ENCODE measurements at places on chromosomes 5 and 9. TPM values are rescaled to one million over a fixed set of nuclear protein-coding genes. Genes with fewer than 3 reads are reported as not detected.

Gene RASGEF1C
- not detected for total RNA-seq

Gene ARL14EPL
- total RNA-seq = under 0.01 TPM

Gene WWC1
- 0.44 TPM for total RNA-seq

Gene SLC23A1
- total RNA-seq = not detected

Gene NTMT1
- 22.4 TPM for total RNA-seq

Gene SH3GL2
- total RNA-seq = not detected

Gene C5orf34
- total RNA-seq = 2.0 TPM

Gene SLC2A6
- 12.1 TPM for total RNA-seq

Gene HK3
- not detected for total RNA-seq

Gene IL7R
- total RNA-seq = 1.3 TPM
